ENCODE measurements at places on chromosomes 7 and 10.

DNA sequence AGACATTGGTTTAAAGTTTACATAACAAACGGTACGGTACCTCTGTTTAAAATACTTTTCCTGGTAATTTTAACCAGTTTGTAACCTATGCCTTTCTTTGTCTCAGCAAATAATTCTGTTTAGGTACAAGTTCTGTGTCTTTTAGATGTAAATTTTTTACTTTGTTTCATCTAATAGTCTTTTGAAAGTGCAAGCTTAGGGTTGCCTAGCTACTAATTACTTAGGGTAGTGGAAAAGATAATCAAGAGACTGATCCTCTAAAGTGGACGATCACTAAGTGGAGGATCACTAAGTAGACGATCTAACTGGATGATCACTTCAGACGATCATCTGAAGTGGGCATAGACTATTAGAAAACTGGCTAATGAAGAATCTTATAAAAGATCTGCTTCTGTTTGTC is 16.1 kb upstream of the FKBP9 start:
- DNase-seq: no peak

DNA sequence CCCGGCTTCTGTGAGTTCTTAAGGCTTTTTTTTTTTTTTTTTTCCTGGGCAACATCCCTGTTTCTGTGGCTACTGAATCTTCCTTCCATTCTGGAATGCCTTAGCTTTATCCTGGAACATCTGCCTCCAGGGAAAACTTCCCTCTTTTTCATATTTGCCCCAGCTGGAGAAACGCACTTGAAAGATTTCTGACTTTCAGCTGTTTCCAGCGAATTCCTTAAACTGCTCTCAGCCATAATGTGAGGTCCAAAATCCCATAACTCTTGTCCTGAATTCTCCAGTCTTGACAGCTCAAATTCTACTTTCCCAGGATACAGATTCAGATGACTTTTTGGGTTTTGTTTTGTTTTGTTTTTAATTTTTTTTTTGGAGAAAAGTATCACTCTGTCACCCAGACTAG is 263.6 kb upstream of the AUTS2 start:
- no peak for DNase-seq

GRCh38 chr10:131157899-131158298 is 153.6 kb downstream of the TCERG1L start:
- no peak for DNase-seq

GRCh38 chr10:123906296-123906695 is 14.7 kb upstream of the CPXM2 start:
- DNase-seq: no peak

DNA sequence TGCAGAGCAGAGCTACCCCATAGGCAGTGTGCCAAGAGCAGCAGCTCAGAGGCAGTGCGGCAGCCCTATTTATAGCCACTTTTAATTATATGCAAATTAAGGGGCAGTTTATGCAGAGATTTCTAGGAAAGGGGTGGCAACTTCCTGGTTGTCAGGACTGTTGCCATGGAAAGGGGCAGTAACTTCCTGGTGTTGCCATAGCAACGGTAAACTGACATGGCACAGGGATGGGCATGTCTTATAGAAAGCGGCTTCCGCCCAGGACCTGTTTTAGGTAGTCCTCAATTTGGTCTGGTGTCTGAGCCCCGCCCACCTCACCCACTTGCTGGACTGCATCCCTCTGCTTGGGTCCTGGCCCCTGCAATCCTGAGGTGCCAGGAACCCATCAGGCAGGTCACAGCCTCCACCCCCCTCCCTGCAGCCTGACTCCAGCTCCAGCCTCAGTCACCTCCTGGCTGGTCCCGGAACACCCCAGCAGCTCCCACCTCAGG is 115.8 kb downstream of the TMEM130 start:
- no peak for DNase-seq

Data from foreskin keratinocyte (primary cell).